Memory B cell (primary cell): ENCODE measurements at places on chromosomes 12 and 14.

DNA sequence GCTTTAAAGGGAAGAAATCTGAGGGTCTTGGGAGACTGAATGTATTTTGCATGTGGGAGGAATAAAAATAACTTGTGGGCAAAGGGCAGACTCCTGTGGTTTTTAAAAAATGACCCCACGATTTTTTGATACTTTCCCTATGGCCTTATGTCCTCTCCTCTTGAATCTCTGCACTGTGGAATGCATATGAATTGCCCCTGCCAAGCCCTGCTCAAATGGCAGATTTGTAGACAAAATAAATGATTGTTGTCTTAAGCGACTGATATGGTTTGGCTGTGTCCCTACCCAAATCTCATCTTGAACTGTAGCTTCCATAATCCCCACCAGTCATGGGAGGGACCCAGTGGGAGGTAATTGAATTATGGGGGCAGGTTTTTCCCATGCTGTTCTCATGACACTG lies 223.8 kb downstream of the DACT1 start:
- DNase-seq: no peak

- DNase-seq: no peak
These were observed 767 bp downstream of the REP15 start for GRCh38 chr12:27696864-27697564.

DNA sequence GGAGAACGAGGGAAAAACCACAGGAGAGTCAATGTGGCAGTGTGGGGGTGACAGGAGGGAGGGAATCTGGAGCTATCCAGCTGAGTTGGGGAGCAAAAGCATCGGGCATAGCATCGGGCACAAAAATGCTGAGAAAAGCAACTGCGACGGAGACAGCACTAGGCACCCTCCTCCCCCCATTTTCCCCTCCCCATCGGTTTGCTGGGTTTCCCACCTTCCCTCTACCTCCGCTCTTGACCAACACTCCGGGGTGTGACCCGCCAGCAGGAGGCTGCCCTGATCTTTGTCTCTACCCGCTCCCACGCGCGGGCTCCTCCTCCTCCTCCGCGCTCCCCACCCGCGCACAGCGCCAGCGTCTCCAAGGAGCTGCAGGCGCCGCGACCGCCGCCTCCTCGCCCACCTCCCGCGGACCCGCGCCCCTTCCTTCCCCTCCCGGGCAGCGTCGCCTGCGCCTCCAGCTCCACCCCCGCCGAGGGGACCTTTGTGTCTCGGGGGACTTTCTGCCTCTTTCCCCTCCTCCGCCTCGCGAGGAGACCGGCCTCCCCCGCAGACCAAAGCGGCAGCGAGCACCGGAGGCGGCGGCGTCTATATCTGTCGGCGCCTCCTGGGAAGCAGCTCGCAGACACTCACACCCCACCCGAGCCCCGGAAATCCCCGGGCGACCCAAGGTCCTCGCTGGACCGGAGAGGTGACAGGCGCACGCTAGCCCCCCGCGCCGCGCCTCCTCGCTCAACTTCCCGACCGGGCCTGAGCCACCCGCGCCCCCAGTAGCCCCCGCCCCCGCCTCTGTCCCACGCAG lies 920 bp downstream of the CDK17 start:
- peak; percentile 68 for DNase-seq

- DNase-seq: no peak
These were observed 49.9 kb downstream of the PPP2R5E start for GRCh38 chr14:63493246-63493645.
